ENCODE measurements at places on chromosomes 13 and 19.

DNA sequence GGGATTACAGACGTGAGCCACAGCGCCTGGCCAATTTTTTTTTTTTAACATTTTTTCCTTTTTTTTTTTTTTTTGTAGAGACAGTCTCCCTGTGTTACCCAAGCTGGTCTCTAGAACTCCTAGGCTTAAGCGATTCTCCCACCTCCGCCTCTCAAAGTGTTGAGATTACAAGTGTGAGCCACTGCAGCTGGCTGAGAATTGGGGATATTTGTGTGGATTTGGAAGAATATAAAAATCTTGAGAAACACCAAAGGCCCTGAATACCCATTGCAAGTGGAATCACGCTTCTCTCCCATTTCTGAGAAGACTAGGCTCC, 79.9 kb upstream of the ABCC4 start:
- DNase-seq = no peak

DNA sequence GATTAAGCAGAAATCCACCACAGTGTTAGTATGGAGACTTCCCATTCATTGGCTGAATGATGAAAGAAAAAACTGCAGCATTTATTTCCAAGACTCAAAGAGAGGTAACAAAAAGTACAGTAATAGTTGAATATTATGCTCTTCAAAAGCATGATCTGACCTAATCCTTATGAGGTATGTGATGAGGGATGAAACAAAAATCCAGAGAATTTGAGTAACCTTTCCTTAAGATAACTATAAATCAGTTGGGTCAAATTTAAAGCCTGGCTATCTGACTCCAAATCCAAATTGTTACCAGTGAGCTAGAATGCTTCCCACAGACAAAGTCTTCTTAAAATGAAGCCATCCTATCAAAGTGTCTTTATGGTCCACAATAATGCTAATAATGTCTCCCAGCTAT, 38.1 kb downstream of the NUFIP1 start:
- DNase-seq = no peak

DNA sequence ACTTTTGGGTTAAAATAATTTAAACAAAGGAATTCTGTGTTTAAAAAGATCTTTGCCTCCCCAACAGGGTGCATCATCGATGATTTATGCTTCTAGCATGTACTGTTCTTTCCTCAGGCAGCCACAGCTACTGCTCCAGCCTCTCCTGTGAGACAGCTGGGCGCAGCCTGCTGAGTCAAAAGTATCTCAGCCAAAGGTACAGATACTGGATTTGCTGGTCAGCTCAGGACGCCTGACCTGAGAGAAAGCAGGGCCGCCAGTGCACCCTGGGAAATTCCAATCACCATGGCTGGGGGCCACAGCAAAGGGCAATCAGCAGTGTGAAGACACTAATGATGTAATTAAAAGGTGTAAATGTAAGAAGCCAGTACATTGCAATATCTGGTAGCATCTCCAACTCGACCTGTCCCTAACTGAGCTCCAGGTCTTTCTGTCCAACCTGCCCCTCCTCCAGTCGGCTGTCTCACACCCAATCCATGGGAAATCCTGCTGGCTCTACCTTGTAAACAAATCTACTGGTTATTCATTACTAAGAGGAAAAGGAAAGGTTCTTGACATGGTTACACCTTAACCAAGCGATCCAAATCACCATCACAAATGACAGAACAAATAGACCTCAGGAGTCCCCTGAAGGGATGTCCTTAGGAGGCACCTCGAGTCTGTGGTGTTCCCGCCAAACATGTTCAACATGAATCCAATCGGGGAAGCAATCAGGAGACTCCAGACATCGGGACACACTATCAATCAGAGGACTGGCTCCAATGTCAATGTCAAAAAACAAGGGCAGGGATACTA, 7.3 kb downstream of the OPA3 start:
- DNase-seq = peak; percentile 81

DNA sequence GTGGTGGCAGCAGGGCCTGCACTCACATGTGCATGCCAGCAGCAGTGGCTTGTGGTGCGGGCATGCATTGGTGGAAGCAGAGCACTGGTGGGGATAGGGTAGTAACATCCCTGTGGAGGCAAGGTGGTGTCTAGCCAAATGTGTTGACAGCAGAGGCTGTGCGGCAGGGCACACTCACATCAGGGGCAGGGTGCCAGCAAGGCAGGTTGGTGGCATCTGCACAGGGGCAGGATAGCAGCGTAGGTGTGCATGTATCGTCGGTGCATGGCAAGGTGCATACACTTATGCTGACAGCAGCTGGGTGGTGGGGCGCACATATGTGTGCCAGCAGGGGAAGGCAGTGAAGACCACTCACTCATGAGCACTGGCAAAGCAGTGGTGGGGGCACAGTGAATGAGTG, 211.5 kb upstream of the CSNK1A1L start:
- DNase-seq = no peak

GRCh38 chr13:111397202-111397880, 76.9 kb downstream of the TEX29 start:
- DNase-seq = no peak

DNA sequence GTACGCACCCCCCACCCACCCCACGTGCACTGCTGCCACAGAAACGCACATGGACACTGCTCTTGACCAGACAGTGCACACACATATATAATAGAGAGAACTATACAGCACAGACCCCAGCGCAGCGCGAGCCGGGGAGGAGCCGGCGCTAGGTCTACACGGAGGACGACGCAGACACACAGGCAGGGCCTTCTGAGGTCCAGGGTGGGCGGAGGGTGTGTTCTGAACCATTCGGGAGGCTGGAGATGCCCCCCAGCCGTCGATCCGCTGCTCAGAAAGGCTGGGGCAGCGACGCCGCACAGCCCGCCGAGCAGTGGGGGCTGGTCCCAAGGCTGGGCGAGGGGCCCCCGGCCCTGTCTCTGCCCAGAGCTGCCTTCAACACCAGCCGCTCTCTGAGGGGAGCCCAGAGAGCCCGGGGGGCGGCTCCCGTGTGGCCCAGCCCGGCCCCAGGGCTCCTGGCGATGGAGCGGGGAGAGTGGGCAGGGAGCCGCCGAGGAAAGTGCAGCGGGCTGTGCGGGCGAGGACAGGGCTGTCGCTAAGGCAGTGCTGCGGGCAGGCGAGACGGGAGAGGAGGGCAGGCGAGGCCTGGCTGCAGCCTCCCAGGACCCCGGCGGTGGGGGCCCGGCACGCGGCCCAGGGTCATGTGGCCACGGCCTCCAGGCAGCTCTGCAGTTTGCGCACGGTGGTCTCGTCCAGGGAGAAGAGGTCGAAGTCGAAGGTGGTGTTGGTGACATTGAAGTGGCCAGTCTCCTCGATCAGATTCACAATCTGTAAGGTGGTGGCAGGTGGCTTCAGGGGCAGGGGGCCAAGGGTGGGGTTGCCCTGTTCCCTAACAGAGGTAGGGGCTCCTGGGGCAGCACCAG, 67.1 kb downstream of the MLLT1 start:
- no peak for DNase-seq
